ENCODE measurements at places on chromosomes 7 and 10.
A peak's percentile ranks its signal among the peaks of the same experiment; 100 is the strongest.

GRCh38 chr10:118725886-118726500 is 28.8 kb downstream of the CACUL1 start:
- peak; percentile 42 for DNase-seq

GRCh38 chr10:130259380-130259779 is 123.2 kb downstream of the GLRX3 start:
- DNase-seq: no peak

DNA sequence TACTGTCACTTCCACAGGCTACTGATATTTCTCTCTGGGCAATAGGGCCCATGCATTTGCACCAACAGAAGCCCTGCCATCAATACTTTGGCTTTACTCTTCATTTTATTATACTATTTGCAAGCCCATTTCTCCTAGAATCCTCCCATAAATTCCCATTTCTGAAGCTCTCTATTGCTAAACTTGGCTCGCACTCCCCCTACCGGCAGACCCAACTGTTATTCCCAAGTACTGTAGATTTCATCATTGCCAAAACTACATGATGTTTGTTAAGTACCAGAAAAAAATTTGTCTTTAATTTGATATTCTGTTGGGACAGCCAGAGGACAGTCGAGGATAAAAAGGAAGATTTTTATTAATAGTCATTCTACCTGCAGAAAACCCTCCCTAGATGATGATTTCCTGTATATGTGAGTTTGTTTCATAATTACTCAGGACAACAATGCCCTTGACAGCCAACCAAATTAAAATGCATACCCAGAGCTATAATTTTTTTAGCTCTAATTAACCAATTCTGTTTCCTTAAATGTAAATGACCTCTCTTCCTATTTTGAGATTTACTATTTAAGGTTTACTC is 298.6 kb downstream of the REEP3 start:
- DNase-seq: peak; percentile 58

DNA sequence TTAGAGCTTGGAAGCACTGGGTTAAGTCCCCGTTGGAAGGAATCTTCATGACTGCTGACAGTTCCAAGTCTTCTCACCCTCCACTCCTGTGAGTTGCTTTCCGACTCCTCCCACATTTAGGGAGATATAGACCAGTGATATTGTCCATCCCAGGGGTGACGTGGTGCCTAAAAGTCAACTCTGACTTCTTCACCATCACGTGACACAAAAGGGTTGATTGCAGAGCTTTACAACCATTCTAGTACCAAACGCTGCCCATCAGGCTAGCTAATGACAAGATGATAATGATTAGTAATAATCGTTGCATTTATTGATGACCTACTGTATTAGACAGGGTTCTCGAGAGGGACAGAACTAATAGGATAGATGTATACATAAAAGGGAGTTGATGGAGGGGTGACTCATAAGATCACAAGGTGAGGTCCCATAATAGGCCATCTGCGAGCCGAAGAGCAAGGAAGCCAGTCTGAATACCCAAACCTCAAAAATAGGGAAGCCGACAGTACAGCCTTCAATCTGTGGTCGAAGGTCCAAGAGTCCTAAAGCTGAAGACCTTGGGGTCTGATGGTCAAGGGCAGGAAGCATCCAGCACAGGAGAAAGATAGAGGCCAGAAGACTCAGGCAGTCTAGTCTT is 85.3 kb upstream of the CARD11 start:
- DNase-seq: no peak

DNA sequence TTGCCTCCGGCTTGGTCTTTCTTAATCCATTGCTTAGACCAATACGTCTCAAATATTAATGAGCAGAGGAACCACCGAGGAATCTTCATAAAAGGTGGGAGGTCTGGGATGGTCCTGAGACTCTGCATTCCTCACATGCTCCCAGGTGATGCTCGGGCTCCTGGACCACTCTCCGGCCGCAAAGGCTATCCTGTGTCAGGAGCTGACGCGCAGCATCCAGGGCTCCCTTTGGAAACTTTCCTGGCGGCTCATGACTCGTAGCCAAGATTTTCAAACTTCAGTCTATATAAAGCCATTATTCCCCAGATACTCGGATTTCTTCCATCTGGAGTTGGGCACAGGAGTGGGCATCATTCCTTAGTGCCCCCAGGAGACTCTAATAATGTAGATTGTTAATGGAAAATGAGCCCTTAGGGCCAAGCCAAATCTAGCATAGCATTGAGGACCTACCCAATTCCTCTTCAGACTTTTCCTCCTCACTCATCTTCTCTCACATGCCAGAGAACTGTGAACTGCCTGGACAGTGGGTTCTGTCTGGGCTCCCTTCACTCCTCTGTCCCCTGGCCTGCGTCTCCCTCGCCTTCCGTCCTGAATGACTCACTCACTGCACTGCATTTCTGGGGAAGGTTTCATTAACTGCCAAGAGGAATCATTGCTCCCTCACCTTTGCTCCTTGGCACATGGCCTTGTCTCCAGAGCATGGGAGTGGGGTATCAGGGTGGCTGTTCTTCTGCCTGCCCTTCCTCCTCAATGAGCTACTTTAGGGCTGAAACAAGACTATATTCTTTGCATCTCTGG is 89.3 kb downstream of the MKI67 start:
- peak; percentile 48 for DNase-seq

DNA sequence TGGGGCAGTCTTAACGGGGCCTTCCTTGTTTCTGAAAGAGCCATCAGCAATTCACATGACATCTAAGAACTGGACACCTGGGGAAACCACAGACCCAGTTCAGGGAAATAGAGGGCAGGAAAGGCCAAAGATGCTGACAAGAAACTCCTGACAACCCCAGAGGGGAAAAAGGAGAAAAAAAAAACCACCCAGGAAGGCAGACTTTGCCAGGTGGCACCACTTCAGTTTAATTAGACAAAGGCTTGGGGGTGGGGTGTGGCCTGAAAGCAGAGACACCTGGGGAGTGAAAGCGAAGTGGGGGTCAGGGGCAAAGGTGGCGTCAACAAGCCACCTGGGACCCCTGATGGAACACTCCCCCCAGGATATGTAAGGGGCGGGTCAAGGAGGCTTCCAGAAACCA is 53.6 kb downstream of the RAB11FIP2 start:
- DNase-seq: no peak

GRCh38 chr10:3972460-3973301 is 187.7 kb upstream of the KLF6 start:
- DNase-seq: no peak

DNA sequence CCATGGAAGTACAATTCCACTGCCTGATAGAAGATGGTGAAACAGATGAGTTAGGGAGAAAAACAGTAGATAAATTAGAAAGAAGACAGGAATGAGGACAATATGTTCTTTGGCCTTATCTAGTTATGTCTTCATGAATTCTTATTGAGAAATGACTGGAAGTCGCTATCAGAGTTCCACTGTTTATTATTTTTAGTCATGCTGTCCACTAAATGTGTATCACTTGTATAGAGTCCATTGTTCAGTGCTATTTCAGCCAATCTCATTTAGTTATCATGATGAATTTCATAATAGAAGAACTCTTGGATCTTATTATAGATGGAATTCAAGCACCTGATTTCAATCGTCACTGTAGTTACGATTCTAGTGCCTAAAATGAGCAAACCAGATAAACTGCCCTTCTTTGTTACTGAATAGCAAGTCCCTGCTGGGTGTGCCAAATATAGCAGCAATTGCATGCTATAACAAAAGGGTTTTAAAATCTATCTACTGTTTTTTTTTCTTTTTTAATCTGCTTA is 177.7 kb upstream of the COL1A2 start:
- no peak for DNase-seq

DNA sequence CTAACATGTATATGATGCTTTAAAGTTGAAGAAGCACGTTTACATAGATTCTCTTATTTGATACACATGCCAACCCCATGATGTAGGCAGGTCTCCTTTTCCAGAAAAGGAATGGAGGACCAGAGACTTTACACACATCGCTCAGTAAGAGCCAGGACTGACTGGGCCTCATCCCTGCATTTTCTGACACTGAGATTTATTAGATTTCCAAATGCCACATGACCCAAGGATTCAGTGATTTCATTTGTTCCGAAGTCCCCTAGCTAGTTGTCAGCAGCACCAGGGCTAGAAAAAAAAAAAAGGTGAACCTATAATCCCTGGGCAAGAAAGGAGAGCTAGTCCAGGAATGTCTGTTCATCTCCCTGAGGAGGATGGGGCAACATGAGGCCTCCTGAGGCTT is 143.3 kb upstream of the AGK start:
- DNase-seq: no peak

GRCh38 chr10:23461557-23461956 is 22.7 kb downstream of the OTUD1 start:
- no peak for DNase-seq

- DNase-seq: no peak
These were observed 9.1 kb downstream of the LANCL2 start for GRCh38 chr7:55374213-55374612.

DNA sequence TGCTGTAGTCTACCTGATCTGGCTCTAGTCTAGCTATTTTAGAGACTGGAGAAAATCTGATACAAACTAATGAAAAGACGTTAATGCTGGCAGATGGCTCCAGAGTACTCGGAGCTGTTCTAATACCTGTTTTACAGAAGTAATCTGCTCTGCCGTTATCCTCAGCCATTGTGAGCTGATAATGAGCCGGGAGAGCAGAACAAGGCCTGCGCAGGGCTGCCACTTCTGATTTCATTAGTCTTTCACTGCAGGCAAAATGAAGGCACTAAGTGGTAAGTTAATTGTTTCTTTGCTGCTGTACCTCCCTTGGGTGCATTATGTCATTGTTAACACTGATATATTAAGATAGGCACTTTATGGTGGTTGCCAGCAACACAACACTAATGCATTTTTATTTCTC is 456.4 kb upstream of the PFKP start:
- no peak for DNase-seq

- DNase-seq: no peak
These were observed 821.6 kb downstream of the ANKRD7 start for GRCh38 chr7:119046068-119046467.

DNA sequence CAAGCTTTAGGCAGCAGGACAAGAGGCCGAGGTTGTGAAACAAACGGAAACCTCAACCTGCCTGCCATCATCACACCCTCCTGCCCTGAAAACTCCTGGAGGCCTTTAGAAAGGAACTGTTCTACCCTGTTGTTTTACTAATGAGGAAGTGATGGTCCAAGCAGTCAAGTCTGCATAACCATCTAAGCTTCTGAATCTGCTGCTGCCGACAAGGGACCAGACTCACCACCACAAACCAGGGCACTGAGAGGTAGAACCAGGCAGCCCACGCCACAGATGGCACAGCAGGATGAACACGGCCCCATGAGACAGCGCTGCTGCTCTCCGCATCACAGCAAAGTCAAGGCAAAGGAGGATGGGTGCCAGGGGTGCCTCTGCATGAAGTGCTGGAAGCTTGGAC is 209.4 kb downstream of the CELF2 start:
- DNase-seq: no peak

GRCh38 chr7:41869596-41869995 is 166.7 kb upstream of the INHBA start:
- DNase-seq: no peak

DNA sequence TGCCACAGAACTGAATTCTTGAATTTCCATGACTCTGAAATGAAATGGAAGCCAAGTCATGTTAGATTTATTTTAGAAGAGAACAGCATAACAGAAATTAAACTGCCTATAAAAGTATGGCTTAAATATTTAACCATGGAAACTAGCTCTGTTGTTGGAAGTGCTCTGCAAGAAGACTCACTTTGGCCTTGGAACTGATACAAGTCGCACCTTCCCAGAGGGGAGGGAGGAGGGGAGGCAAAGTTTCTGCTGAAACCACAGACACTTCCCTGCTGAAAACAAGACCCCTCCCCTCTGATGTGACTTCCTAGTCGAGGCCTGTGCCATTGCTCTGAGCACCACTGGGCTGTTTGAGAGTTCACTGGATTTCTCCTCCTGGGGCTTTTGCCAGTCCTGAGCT is 72.1 kb downstream of the OR13A1 start:
- no peak for DNase-seq

- no peak for DNase-seq
These were observed 18.0 kb upstream of the ZNF488 start for GRCh38 chr10:47401874-47402640.

GRCh38 chr7:115630049-115630448 is 400.5 kb downstream of the TFEC start:
- no peak for DNase-seq

GRCh38 chr10:126569513-126570244 is 100.8 kb downstream of the C10orf90 start:
- DNase-seq: no peak

GRCh38 chr7:93407239-93407638 is 167.3 kb downstream of the CALCR start:
- DNase-seq: no peak

DNA sequence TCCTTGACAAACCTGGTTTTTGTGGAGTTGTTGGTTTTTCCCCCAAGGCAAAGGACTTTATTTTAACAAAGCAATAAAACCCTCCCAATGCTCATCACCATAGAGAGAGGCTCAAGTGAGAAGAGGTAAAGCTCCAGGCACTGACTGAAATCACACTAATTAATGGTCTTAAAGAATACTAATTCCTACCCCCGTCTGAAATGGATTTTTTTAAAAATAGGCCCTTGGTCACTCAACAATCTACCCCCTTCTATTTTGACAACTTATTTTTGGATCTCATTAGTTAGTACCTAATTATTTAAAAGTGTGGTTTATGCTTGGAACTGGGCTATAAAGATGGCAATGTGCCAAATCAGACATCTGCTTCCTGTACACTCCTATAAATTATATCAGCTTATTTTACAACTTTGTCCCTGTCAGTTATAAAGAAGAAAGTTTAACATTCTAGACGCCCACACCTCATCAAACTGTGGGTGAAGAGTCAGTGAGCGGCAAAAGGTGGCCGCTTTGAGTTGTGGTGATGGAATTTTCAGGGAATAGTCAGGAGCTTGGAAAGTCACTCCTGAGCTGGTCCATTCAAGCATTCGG is 10.6 kb downstream of the GLI3 start:
- no peak for DNase-seq

- no peak for DNase-seq
These were observed 269.9 kb upstream of the CACNA2D1 start for GRCh38 chr7:82713506-82713905.

- no peak for DNase-seq
These were observed 76.3 kb downstream of the FOXL3 start for GRCh38 chr7:366161-366803.

DNA sequence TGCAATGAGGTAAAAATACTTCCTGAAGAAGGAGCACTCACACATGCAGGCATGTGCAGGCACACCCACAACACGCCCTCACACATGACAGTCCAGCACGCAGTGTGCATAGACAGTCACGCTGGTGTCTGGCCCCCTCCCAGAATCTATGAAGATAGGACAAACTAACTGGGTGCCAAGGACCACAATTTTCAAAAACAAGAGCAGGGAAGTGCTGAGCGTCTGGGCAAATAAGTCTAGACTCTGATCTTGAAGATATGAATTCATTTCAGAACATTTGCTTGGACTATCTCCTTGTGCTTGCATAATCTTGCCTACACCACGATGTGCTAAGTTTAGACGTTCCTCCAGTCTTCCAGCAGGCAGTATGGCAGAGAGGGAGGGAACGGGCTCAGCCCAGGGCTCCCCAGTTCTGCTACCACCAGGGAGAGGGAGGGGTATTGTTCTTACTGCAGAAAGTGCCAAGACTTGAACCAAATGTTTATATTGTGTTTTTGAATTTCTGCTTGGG is 276.5 kb upstream of the KLF6 start:
- no peak for DNase-seq

GRCh38 chr7:29611941-29612544 is 48.4 kb downstream of the PRR15 start:
- no peak for DNase-seq

All from MG63 (cell line).